ENCODE measurements at places on chromosomes 5 and 9.

GRCh38 chr9:16290169-16290568 is 580.3 kb downstream of the BNC2 start:
- no peak for DNase-seq

DNA sequence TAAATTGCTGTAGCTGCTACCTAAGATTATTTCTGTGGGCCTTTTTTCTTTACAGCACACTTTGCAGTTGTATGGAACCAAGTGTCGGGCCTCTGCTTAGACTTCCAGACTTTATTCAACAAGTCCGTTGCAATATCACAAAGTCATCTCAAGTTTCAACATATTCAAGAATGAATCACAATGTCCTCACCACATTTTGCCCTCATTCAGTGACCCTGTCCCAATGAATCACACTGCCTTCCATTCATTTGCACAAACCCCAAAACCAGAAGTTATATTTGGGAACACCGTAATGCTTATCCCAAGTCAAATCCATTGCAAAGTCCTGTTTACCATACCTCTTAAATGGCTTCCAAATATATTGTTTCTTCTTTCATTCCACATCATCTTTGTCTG is 439.6 kb downstream of the CSNK1G3 start:
- no peak for DNase-seq

- DNase-seq: peak; percentile 90
Measured at GRCh38 chr9:136791516-136792276, 552 bp downstream of the TMEM141 start.

- no peak for DNase-seq
Measured at GRCh38 chr5:362189-362588, 40.7 kb downstream of the AHRR start.

DNA sequence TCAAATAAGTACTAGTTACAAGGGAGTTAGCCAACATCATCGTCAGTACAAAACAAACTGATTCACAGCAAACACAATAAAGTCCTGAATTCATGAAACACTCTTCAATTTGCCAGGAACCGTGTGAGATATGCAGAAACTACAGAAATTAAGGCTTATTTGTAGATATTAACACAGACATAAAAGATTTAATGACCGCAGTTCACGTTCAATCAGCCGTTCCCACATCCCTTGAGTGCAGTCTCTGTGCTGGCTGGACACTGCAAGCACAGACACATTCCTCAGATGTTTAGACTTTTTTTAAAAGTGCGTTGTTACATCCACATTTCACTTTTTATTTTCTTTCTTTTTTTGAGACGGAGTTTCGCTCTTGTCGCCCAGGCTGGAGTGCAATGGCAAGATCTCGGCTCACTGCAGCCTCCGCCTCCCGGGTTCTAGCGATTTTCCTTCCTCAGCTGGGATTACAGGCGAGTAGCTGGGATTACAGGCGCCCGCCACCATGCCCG is 566 bp upstream of the CEP78 start:
- DNase-seq: no peak

DNA sequence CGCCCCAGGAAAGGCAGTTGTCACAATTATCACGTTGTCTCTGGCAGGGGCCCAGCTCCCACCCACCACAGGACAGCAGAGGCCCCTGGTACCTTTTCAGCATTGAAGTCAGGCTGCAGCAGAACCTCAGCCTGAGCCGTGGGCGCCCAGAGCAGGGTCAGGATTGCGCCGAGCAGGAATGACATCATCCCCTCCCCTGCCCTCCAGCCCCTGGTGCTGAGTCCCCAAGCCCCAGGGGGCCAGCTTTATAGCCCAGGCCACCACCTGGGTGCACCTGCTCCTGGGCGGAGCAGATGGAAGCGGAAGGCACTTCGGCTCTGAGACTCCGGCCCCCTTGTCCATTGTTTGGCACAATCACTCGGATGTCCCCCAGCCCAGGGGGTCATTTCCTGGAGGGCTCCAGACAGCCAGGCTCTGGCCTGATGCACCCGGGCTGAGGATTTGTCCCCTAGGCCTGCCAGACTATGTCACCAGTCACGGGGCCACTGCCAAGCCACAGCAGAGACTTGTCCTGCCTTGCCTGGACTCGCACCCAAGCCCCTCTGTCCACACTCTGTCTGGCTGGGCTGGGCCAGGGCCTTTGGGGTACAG is at the start of gene LCN15:
TSS of gene LCN15 (minus strand) at position 218 of the 591 bp plus-strand sequence. CDS start at position 188, 30 bp downstream.
- no peak for DNase-seq

GRCh38 chr5:38265546-38266179 is 7.3 kb downstream of the EGFLAM start:
- DNase-seq: peak; percentile 13

- DNase-seq: no peak
Measured at GRCh38 chr5:59317774-59318205, 575.7 kb downstream of the PDE4D start.

- no peak for DNase-seq
Measured at GRCh38 chr5:172792701-172793570, 21.9 kb upstream of the DUSP1 start.

GRCh38 chr9:84045481-84046097 is 65.0 kb downstream of the RMI1 start:
- DNase-seq: no peak

GRCh38 chr9:130992682-130993032 is 16.3 kb upstream of the LAMC3 start:
- no peak for DNase-seq

- DNase-seq: no peak
Measured at GRCh38 chr5:137072361-137073115, 426.6 kb downstream of the SPOCK1 start.

DNA sequence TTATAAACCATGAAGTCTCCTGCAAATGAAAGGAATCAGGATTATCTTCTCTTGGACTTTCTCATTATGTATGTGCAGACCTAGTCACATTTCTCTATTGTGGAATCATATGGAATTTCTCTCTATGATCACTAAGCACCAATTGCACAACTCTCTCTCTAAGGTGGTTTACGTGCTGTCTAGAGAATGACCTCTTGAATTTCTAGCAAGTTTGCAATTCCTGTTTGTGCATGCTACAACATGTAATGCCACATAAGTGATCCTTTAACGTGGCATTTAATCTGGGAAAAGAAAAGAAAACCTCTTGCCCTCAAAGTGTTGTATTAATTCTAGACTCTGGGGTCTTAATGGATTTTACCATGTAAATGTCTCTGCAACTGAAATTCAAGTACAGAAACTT is 5.0 kb upstream of the PPP2R2B start:
- DNase-seq: no peak

DNA sequence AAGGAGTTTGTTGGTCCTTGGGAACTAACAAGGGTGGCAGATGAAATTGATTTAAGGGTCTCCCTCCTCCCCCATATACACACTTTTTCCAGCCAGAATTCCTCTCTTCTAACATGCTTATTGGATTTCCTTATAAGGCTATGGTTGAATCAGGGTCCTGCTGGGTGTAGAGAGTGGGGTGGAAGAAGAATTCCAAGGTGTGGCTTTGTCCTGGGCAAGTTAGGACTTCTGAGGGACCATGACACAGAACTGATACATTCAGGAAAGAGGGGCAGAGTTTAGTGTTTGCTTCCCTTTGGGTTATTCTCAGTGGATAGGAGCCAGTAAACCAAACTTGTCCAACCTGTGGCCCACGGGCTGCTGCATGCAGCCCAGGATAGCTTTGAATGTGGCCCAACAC is 116.5 kb downstream of the SNX18 start:
- no peak for DNase-seq

GRCh38 chr9:131799177-131799823 is 59.4 kb upstream of the RAPGEF1 start:
- DNase-seq: peak; percentile 43

DNA sequence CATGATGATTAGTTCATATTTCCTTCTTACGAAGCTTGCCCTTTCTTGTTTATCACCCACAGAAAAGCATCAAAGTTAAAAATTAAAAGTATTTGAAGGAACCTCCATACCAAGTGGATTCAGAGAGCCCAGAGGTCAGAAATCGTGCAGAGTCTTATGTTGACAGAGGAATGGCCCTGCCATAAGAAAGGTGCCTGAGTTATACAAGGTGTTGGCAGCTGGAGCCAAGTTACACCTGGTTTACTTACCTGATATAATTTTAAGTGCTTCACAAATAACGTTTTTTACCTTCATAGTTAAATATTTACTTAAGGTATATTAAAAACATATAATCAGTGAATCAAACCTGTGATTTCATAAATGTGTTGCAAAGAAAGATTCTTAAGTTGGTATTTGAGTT is 42.3 kb upstream of the DHFR start:
- DNase-seq: no peak

- DNase-seq: peak; percentile 63
Measured at GRCh38 chr5:35089334-35090314, 41.9 kb upstream of the AGXT2 start.

- DNase-seq: no peak
Measured at GRCh38 chr9:91546574-91546973, 122.9 kb upstream of the NFIL3 start.

DNA sequence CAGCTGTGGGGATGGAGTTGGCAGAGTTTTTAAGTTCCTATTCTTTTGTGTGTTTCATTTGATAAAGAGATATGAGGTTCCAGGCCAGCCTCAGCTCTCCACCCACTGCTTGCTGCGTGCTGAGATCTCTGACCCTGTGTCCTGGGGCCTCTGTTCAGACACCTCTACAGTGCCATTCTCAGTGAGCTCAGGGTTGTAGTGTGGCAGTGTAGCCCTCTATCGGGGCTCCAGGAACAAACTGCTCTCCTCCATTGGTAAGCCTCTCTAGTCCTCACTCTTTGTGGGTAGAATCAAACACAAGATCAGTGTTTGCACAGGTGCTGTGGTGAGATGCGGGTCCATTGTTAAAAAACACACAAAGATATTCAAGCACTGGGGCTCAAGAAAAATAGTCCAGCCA is 386.6 kb upstream of the RPS23 start:
- DNase-seq: no peak

DNA sequence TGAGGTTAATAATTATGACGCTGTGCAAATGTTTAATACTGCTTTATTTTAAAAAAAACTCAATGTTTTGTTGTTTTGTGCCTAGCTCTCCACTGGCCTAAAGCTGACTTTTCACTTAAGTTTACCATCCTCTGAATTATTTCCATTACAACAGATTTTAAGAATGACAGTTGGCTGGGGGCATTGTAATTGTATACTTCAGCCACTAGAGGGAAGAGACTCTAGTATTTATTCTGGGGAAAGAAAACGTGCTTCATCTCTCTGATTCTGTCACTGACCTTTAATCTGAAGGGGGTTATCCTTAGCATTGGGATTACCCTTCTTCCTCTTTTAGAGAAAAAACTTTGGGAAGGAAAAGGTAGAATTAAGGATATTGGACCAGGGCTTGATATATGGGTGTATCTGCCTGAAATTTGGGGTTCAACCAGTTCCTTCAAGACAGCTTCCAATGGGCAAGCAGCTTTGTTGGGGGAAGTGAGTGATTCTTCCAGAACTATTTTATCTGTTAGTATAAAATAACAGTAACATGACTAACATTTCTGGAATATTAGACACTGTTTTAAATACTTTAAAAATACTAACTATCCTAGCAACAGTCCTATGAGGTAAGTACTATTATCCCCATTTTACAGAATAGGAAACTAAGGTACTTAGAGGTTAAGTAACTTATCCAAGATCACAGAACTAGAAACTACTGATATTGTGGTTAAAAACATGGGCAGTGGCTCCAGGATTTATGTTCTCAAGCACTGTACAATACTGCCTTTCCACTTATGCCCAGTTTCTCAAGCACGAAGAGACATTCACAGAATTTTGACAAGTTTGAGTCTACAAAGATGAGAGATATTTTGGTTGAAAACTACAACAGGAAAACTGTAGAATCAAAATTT is 208.4 kb downstream of the CD180 start:
- peak; percentile 43 for DNase-seq

- DNase-seq: no peak
Measured at GRCh38 chr5:148633067-148633377, 21.3 kb downstream of the HTR4 start.

GRCh38 chr9:86767373-86767772 is 179.9 kb downstream of the GAS1 start:
- DNase-seq: no peak

- no peak for DNase-seq
Measured at GRCh38 chr9:106962615-106963363, 99.8 kb downstream of the ZNF462 start.

GRCh38 chr5:40029711-40030495 is 605.1 kb upstream of the DAB2 start:
- no peak for DNase-seq

DNA sequence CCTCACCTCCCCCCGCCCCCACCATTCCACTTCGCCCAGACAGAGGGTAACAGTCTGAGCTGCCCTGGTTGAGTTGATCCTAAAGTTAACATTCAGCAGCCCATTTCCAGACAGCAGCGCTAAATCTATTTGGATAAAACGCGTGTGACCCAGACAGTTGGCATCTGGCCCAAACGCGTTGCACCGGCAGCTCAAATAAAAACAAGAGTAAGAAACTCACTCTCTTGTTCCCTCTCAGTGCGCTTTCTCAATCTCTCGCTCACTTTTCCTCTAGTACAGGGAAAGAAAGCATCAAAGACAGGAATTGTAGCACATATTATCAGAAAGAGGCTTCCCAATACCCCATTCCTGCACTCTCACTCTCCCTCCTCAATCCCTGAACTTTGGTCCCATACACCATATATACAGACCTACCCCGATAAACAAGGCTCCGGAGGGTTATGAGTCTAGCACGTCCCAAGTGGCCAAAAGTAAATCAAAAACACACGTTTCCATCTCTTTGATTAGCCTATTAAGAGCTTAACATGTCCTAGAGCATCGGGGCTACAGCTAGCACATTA is 1.3 kb downstream of the ADAMTS6 start:
- DNase-seq: peak; percentile 59

DNA sequence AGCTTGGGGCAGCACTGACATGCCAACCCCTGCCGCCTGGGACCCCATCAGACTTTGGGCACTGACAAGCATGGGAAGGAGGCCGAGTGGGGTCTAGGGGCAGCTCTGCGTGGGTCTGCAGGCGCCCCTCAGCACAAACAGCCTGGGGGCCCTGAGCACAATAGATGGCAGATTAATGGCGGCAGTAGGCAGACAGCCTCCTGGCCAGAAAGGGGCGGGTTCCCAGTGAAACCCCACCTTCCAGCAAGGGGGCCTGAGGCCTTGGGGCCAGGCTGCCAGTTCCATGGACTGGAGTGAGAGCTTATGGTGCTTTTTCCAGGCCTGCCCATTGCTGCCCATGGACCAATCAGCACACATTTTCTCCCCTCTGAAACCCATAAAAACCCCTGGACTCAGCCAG is 2031.2 kb downstream of the EFNA5 start:
- no peak for DNase-seq

- DNase-seq: no peak
Measured at GRCh38 chr5:157473383-157474320, 13.6 kb downstream of the NIPAL4 start.

- no peak for DNase-seq
Measured at GRCh38 chr5:146564007-146564762, 48.2 kb upstream of the GPR151 start.

GRCh38 chr9:19699756-19700155 is 89.1 kb downstream of the SLC24A2 start:
- no peak for DNase-seq
